ENCODE measurements at places on chromosomes 1 and 21. TPM values are rescaled to one million over a fixed set of nuclear protein-coding genes. Genes with fewer than 3 reads are reported as not detected.

GRCh38 chr1:217953922-217954321 lies 322.8 kb downstream of the SPATA17 start:
- DNase-seq: no peak

ASPM gene
- 19.6 TPM for total RNA-seq

- DNase-seq: no peak
Observed at GRCh38 chr1:31040038-31040437, 25.5 kb downstream of the PUM1 start.

- peak; percentile 60 for DNase-seq
Observed at GRCh38 chr1:217586586-217586985, 44.3 kb downstream of the GPATCH2 start.

GRCh38 chr1:96365076-96365475 lies 356.5 kb upstream of the PTBP2 start:
- no peak for DNase-seq

DNA sequence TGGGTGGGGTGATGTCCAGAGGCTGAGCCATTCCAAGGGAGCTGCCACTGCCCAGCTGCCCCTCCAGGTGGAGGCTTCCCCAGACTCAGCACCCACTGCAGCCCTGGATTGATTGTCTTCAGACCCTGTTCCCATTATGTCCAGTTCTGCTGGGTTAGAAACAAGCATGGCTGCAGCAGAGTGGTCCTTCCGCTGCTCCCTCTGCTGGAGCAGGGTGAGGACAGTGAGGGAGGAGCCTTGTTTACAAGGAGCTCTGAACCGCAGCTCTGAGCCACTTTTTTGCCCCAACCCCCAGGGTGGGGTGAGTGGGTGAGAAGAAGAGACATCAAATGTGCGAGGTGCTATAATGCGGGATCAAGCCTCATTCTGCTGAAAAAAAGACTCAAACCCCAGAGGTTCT lies 2.3 kb downstream of the TNNT2 start:
- DNase-seq: no peak

DNA sequence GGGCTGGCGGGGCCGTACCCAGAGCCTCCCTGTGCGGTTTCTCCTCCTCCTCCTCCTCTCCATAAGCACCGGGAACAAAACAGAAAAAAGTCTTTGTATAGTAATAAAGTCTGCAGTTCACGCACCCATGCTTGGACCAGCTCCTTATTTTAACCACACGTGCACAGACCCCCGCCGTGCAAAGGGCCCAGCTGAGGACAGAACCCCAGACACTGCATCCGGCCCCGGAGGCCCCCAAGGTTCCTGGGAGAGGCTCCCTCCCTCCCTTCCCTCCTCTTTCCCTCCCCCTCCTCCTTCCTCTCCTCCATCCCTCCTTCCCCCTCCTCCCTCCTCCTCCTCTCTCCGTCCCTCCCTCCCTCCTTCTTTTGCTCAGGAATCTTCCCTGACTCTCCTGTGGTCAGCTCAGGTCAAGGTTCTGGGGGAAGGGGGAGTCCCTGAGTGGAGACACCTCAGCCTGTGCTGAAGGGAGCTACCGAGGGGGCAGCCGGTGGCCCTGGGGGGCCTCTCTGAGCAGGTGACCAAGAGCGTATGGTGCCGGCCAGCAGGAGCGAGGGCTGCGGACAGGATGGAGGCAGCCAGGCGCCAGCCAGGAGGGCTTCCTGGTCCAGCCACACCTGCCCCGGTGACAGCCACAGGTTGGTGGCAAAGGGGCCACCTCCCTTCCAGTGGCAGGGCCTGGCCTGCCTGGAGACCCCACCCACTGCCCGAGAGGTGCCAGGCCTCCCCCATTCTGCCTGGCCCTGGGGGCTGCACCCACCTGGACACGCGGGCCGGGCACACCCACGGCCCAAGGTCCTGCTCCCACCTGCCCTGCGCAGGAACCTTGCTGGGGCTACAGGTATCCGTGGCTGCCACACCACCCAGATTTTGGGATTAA lies 3.2 kb upstream of the TTLL10 start:
- DNase-seq: no peak
